ENCODE measurements at places on chromosomes 16 and 17.
A peak's percentile ranks its signal among the peaks of the same experiment; 100 is the strongest.

DNA sequence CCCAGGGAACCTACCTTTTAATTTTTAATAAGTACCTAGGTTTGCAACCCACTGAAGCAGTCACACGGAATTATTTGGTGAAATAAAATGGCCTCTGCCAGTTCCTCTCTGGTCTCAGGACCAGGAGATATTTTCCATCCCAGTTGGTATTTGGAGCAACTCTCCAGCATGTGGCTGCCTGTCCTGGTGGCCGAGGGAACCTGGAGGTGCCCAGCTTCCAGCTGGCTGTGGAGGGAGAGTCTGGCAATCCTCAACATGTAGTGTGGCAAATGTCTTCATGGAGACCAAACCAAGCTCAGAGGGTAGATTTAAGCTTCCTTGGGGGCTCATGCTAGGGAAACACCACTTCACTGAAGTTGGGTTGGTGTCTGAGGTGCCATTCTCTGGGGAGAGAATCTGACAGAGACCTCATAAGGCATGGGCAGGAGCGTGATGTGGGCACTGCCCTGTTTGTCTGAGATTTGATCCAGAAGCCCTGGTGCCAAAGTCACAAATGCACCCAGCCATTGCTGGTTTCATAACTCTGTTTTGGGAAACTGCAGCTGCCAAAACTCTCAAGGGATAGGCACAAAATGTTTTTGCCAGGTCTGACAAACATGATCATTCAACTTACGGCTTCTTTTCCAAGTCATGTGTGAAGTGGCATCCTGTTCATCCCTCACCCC is 2.8 kb downstream of the MT1X start:
- no peak for DNase-seq

- DNase-seq = no peak
These were observed 5.6 kb downstream of the CDH11 start for GRCh38 chr16:65116216-65116615.

GRCh38 chr17:20216154-20216815 is 207.1 kb downstream of the SPECC1 start:
- DNase-seq = peak; percentile 24

GRCh38 chr17:50649042-50649908 is 14.6 kb downstream of the ABCC3 start:
- no peak for DNase-seq

GRCh38 chr16:30923554-30924075 is at the start of gene FBXL19:
Gene FBXL19, plus strand, starts transcription at chr16:30923572. Its CDS starts 2,183 bp downstream, at chr16:30925755.
- DNase-seq = no peak

DNA sequence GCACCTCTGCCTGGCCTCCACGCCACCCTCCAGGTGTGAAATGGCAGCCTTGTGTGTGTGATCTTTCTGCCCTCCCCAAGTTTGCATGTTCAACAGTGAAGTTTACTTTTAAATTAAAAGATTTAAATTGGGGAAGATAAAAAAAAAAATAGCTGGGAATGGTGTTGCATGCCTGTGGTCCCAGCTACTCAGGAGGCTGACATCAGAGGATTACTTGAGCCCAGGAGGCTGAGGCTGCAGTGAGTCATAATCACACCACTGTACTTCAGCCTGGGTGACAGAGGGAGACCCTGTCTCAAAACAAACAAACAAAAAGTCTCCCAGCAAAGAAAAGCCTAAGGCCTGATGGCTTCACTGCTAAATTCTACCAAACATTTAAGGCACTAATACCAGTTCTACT is 35.4 kb upstream of the RNF43 start:
- DNase-seq = no peak

DNA sequence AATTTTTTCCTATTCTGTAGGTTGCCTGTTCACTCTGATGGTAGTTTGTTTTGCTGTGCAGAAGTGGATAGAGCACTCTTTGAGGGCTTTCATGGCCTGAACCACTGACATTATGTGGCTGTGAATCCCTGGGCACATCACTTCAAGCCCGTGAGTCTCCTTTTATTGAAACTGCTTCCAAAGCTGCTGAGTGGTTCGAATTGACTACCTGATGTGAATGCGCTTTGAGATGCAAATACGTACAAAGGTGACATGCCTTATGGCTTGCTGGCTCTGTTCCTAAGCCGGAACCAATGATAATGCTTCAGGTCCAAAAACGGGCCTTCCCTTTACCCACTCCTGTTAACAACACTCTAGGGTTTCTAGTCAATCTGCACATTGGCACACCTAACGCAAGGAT is 34.3 kb downstream of the ASPA start:
- DNase-seq = no peak

DNA sequence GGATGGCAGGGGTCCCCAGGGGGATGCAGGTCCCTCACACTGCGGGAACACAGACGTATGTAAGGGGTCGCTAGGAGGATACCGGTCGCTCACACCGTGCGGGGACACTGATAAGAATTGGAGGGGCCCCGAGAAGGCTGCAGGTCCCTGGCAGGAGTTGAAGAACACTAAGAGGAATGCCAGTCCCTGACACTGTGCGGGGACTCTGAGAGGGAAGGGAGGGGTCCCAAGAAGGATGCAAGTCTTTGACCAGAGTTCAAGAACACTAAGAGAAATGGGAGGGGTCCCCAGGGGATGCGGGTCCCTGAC is 510 bp downstream of the ERCC4 start:
- DNase-seq = no peak

DNA sequence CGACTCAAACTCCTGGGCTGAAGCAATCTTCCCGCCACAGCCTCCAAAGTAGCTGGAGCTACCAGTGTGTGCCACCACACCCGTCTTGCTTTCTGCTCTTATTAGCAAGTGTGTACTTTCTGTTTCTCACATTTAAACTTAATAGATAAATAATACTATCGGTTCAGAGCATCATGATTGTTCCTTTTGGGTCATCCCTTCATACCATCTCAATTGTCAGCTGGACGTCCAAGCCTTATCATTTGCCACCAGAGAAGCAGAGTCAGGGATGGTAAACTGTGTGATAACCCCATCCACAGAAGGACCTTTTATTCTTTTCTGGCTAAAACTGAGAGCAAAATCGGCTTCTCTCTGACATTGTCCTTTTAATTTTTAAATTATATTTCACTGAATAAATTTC is 279.8 kb upstream of the GOT2 start:
- no peak for DNase-seq

GRCh38 chr17:81890447-81891302 is 711 bp downstream of the ALYREF start:
- peak; percentile 6 for DNase-seq

DNA sequence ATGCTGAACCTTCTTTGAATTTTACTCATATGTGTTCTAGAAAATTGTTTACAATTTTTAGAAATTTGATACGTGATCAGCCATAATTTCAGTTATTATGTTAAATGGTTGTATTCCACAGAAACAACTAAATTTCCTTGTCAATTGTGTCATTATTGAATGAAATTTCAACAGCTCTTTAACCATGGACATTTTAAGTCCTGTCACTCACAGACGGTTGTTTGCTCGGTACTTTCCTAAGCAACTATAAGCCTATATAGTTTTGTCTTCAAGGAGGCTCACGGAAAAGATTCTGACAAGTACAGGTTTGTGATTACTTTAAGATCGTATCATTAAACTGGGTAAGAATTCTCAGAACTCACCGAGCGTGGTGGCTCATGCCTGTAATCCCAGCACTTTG is 31.8 kb downstream of the SLC39A11 start:
- DNase-seq = no peak

DNA sequence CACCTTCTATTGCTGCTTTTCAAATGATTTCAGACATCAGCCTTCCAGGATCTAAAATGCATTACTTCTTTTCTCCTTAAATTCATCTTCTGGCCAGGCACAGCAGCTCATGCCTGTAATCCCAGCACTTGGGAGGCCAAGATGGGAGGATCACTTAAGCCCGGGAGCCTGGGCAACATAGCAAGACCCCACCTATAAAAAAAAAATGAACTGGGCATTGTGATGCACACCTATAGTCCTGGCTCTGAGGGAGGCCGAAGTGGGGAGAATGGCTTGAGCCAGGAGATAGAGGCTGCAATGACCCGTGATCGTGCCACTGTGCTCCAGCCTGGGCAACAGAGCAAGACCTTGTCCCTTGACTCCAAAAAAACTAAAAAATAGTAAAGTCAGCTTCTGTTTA is 208.5 kb downstream of the SPECC1 start:
- DNase-seq = no peak

GRCh38 chr17:72266112-72266775 is 145.4 kb downstream of the SOX9 start:
- no peak for DNase-seq

DNA sequence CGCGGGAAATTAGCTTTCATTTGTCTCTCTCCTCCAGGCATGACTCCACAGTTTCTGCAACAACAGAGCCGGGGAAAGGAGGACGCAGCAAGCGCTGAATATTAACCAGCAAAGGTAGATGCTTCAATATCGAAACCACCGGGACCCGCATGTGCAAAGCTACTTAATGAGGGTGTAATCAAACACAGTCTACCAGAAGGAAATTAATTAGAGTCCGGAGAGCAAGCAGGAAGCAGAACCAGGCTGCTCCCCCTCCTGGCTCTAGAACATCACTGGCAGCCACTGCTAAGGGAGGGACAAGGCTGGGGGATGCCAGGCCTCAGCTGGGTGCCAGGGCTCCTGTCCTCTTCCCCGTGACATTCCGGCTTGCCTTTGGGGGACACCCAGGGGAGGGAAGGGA is 21.7 kb downstream of the LRRC75A start:
- no peak for DNase-seq

- no peak for DNase-seq
These were observed 694.4 kb downstream of the MAF start for GRCh38 chr16:78906135-78906534.

- DNase-seq = no peak
These were observed 6.6 kb upstream of the JPH3 start for GRCh38 chr16:87595712-87596111.

GRCh38 chr16:20291208-20292206 is 35.8 kb downstream of the GP2 start:
- DNase-seq = no peak

DNA sequence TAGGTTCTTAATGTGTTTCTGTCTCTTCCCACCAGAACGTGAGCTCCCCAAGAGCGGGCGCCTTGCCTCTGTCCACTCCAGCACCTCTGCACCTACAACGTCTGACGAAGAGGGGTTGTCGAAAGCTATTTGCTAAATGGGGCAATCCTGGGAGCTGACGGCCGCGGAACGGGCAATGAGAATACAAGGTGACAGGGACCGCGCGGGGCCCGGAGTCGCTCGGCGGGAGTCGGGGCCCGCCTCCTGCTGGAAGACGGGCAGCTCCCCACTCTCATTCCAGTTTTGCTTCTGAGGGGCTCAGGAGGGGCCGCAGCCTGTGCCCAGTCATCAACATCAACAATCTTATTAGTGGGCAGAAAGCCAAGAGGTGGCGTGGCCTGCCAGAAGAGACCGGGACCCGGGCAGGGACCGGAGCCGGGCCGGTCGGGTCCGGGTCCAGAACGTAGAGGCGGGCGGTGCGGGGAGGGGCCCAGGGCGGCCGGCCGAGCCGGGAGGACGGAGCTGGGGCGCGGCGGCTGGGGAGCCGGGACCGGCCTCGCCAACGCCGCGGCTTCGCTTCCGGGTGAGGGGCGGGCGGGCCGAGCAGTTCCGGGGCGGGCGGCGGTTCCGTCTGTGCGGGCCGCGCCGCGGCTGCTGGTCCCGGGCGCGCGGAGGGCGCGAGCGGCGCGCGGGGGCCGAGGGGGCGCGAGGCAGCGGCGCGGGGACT is at the start of gene MOSMO:
MOSMO (plus strand) TSS at position 603 of the 706 bp plus-strand sequence. CDS start 191 bp downstream, outside the sequence.
- no peak for DNase-seq
